Effector memory CD4-positive, alpha-beta T cell (primary cell): ENCODE measurements at places on chromosomes 16 and 17.

DNA sequence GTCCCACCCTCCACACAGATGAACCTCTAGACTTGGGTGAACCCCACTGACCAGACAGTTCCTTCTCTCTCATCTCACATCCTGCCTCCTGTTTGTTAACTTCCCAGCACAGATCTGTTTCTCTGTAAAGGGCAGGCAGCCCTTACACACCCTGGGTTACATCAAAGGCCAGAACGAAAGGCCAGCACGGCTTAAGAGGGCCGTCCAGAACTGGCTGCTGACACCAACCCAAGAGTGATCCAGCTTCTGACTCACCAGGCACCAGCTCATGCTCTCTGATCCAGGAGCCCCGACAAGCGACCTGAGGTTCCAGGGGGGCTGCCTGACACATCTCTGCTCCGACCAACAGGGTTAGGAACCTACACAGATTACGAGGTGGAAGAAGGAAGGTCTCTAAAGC, 86.9 kb downstream of the MRM3 start:
- no peak for DNase-seq

GRCh38 chr16:19875900-19876299, 8.7 kb downstream of the GPRC5B start:
- DNase-seq = no peak

- DNase-seq = no peak
Observed at GRCh38 chr17:19709841-19710240, 6.5 kb downstream of the SLC47A2 start.

DNA sequence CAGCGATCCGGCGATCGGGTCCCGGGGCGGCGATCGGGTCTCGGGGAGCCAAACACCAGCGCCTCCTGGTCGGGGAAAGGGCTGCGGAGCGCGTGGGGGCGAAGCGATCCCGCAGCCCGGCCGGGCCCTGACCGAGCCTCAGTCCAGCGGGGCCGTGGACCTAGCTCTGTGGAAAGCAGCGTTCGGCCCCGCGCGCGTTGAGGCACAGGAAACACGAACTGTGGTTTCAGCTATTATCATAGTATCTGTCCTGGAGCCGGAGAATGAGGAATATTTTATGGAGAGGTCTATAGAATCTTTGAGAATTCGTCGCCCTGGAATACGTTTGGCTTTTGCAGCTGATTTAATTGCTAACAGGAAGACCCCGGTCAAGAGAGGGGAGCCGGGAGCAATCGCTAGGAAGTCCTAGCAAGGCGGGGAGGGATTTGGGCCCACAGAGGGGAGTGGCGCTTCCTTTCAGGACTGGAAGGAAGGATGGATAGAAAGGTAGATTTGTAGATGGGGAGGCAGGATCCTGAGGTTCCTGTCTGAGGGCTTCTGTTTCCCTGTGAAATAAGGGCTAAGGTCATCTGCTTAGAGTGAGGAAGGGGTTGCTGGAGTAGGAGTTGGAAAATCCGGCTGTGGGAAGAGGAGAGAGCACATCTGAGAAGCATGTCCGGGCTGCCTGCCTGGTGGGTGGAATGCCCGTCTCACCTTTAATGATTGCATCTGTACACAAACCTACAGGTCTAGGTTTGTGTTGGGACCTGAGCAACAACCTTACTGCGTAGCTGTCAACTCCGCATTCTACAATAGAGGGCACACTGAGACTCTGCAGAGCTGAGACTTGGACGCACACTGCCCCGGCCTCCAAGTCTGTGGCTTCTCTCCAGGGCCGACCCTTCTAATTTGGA, 770 bp downstream of the CCNF start:
- DNase-seq = no peak

GRCh38 chr16:2527071-2527783, 4.0 kb downstream of the CEMP1 start:
- no peak for DNase-seq

- DNase-seq = no peak
Observed at GRCh38 chr17:39639566-39640458, 2.9 kb downstream of the STARD3 start.

GRCh38 chr17:82056729-82057621, 5.3 kb downstream of the GPS1 start:
- DNase-seq = no peak

- no peak for DNase-seq
Observed at GRCh38 chr17:4463818-4464476, 30.2 kb downstream of the SPNS3 start.

GRCh38 chr17:72139212-72139611, 18.4 kb downstream of the SOX9 start:
- no peak for DNase-seq

DNA sequence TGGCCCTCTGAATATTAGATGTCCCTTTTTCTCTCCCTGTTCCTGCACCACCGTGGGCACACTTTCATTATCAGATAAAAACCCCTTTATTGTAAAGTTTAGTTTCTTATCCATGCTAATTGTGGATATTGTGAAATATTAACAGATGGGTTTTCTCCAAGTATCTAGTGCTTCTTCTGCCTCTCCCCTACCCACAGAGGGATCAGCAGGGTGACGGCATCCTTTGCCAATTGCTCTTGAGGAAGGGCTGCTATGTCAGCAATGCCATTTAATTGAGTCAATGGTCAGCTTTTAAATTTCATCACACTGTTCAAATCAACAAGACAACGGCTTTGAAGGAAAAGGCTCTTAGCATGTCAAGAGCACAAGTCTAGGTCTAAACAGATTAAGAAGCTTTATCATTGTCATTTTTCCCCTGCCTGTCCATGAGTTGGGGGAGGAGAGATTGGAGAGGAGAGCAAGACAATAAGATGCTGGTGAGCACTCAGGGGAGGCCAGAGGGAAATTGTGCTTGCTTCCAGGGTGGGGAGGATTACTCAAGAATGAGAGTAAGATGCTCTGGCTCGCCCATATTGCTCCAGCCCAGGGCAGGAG, 443.0 kb upstream of the CCL2 start:
- DNase-seq = no peak

DNA sequence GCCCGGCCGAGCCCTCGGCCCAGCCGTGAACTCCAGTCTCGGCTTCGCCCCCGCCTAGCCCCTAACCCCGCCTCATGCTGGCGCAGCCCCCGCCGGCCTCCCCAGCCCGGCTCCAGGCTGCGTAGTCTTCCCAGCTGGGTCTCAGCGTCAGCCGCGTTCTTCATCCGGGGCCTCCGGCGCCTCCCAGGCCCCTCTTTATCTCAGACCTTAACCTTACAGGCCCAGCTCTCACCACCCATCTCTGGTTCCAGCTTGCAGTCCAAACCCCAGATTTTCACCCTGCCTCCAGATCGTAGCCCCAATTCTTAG, at the start of gene PROCA1:
Gene PROCA1 (minus strand): TSS at position 166 of the 309 bp plus-strand sequence. CDS start 228 bp downstream, outside the sequence.
- no peak for DNase-seq
